ENCODE measurements at places on chromosomes 1 and 21. TPM values are rescaled to one million over a fixed set of nuclear protein-coding genes. Genes with fewer than 3 reads are reported as not detected.

LCE2B gene
- not detected for total RNA-seq

TRNP1 gene
- 59.2 TPM for total RNA-seq

AMY1C gene
- not detected for total RNA-seq

AGMAT gene
- not detected for total RNA-seq

DISC1 gene
- 2.1 TPM for total RNA-seq

MATN1 gene
- total RNA-seq = 0.47 TPM

C4BPA gene
- not detected for total RNA-seq

CAMK1G gene
- not detected for total RNA-seq

DNA sequence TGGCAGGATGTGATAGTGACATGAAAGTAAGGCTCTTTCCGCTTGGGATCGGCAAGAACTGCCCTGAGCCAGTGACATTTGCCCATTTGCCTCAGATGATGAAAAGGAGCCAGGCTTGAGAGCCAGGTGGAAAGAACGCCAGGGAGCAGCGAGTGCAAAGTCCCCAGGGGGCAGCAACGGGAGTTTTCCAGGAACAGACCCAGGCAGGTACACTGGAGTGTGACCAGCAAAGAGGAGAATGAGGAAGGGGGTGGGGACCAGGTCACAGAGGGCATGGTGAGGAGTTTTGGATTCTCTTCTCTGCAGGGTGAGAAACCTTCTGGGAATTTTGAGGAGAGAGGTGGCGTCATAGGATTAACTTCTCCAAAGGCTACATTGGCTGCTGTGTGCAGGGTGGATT lies 10.8 kb upstream of the ETS2 start:
- peak; percentile 79 for DNase-seq

- no peak for DNase-seq
Measured at GRCh38 chr1:62335656-62336055, 16.4 kb upstream of the KANK4 start.

DNA sequence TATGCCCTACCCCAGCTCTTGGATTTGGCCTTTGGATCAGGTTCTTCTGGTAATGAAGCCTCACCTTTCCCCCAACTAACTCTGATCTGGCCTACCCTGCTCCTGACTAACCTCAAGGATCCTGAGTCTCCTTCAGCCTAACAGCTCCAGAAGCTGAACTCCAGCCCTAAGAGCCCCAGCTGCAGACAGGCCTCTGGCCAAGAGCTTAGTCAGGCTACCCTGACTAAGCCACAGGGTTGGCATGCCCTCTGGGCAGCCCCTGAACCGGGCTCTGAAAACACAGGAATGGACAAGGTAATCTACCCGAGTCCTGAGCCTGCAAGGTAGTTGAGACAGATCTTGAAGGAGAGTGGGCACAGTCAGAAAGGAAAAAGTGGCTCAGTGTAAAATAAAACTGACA lies 29.4 kb downstream of the COA7 start:
- DNase-seq = peak; percentile 73

- no peak for DNase-seq
Measured at GRCh38 chr1:44536357-44537209, 131.5 kb downstream of the RNF220 start.

- DNase-seq = peak; percentile 66
Measured at GRCh38 chr1:228166170-228166936, 749 bp downstream of the IBA57 start.

DNA sequence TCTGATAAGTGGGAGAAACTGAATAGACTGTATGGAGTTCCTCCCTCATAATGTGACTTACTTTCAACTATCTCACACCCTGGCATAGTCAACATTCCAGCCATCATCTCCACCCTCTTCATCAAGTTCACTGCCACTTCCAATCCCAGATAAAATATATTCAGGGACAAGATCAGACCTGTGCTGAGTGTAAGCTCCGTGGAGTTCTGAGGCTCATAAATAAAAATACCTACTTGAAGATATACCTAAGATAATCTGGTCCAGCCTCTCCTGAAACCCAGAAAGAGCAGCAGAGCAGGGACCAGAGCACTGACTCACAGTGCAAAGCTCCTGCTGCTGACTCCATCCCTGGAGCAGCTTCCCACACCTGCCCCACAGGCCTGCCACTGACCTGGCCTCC lies 1.7 kb upstream of the LCE7A start:
- DNase-seq = no peak

GRCh38 chr1:178151831-178152230 lies 57.9 kb downstream of the RASAL2 start:
- peak; percentile 53 for DNase-seq

DNA sequence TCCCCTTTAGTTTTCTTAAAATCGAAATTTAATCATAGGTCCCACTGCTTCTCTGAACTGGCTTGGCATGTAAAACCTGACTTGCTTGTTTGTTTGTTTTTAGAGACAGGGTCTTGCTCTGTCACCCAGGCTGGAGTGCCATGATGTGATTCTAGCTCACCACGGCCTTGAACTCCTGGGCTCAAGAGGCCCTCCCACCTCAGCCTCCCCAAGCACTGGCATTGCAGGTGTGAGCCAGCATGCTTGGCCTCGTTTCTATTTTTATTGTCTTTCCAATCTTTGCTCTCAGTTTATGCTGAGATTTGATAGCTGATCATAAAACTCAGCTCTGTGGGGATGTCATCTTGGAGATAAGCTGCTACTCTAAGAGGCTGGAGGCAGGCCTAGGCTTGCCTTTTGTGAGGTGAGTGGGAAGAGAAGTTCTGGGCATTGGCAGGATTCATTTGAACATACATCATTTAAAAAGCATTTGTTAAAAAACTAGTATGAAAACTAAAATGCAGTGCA lies 51.5 kb upstream of the GCLM start:
- peak; percentile 42 for DNase-seq

- no peak for DNase-seq
Measured at GRCh38 chr1:198472997-198473396, 67.5 kb downstream of the ATP6V1G3 start.

GRCh38 chr1:227747382-227747781 lies 12.1 kb downstream of the SNAP47 start:
- DNase-seq = no peak

DNA sequence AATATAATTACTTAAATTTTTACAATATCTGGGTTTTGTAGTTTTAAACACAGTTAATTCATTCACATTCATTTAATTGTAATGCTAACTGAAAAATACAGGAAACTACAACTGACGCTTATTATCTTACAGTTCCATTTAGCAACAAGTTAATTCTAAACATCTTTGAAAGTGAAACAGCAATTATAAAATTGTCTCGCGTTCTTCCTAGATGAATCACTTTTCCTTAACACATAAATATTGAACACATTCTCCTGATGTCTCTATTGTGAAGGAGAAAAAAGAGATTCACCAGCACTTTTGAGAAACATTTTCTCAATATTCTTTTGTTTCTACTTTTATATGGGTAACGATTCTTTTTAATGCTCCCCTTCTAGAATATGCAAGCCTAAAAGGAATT lies 6.4 kb downstream of the PTGFR start:
- peak; percentile 7 for DNase-seq

- DNase-seq = no peak
Measured at GRCh38 chr21:32476661-32477423, 64.3 kb downstream of the EVA1C start.

Measured in MCF 10A (cell line).